Activated CD4-positive, alpha-beta T cell treated with anti-CD3 and anti-CD28 coated beads, Interleukin-2, amount 10 ng/mL, durations not matched to agents 24 days and 14 days (primary cell): ENCODE measurements at places on chromosomes 12 and 14.
A peak's percentile ranks its signal among the peaks of the same experiment; 100 is the strongest.

DNA sequence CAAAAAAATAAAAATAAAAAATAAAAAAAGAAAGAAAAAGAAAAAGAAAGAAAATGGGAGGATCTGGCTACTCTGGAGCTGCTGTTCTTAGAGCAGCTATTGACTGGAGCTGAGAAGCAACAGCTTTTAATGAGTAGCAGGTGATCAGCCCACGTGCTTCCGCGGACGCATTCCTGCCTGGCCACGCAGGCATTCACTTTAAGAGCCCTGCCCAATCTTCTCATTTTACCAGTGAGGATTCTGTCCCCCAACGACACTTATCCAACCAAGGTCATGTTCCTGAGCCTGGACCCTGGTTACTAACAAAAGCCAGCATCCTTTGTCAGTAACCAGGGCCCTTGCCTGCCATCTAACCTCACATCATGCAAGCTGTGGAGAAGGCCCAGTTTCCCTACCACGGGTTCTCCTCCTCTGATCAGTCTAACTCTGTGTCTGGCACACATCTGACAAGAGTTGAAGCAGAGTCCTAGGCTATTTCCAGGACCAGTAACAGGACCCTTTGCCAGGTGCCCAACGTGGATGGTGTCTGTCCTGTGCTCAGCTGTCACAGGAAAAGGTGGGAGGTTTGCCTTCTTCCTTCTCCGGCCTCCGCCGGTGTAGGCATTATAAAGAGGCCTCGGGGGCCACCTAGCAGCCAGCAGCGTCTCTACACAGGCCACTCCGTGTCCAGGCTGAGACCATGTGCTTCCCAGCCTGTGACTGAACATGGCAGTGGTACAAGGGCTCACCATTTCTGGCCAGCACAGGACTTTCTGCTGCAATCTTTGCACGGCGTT lies 60.9 kb upstream of the GPATCH2L start:
- H3K27me3 ChIP-seq = no peaks in the 10 kb centered on the region
- no peaks in the 10 kb centered on the region for H3K4me1 ChIP-seq
- no peak overlapping the region for H3K27ac ChIP-seq
- no peak overlapping the region for H3K4me3 ChIP-seq
- DNase-seq = no peak
- H3K36me3 ChIP-seq = no peaks in the 10 kb centered on the region

DNA sequence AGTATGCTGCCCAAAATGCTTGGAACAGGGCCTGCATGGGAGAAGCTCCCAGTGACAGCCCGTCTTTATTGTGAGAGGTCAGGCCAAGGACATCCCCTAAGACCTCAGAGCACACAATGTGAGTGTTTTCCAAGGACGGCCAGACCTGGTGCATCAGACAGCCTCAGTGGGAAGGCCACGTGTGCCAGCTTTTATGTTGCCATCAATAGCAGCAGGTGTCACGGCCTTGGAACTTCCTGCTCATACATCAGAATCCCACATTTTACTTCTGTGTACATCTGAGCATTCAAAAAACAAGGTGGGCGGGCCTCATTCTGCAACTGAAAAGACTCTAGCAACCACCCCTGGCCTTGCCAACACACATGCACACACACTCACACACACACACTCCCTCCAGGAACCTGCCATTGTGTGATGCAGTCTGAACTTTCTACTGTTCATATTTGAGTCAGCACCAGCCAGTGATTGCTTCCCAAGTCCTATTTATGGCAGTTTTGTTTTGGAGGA lies 753.1 kb upstream of the TBX3 start:
- no peak overlapping the region for H3K27ac ChIP-seq
- no peaks in the 10 kb centered on the region for H3K27me3 ChIP-seq
- H3K4me1 ChIP-seq = no peaks in the 10 kb centered on the region
- H3K36me3 ChIP-seq = no peaks in the 10 kb centered on the region
- H3K4me3 ChIP-seq = no peak overlapping the region

- no peak overlapping the region for H3K27ac ChIP-seq
- peaks cover 2% of the 10 kb centered on the region for H3K4me1 ChIP-seq
- no peaks in the 10 kb centered on the region for H3K36me3 ChIP-seq
- no peak overlapping the region for H3K4me3 ChIP-seq
- DNase-seq = no peak
Measured at GRCh38 chr12:44184499-44185206, 348.8 kb downstream of the TMEM117 start.

DNA sequence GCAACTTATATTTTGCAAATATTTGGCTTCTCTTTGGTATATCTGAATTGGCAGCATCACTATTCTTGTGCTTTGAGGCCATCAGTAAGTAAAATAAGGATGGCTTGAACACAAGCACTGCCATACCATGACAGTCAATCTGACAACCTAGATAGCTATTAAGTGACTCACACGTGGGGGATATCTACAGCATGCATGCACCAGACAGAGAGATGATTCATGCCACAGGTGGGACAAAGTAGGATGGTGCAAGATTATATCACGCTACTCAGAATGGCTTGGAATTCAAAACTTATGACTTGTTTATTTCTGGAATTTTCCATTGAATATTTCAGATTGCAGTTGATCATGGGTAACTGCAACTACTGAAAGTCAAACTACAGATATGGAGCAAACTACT lies 675.6 kb upstream of the MDGA2 start:
- H3K27me3 ChIP-seq = no peaks in the 10 kb centered on the region
- DNase-seq = no peak
- H3K4me1 ChIP-seq = no peaks in the 10 kb centered on the region
- no peak overlapping the region for H3K4me3 ChIP-seq

DNA sequence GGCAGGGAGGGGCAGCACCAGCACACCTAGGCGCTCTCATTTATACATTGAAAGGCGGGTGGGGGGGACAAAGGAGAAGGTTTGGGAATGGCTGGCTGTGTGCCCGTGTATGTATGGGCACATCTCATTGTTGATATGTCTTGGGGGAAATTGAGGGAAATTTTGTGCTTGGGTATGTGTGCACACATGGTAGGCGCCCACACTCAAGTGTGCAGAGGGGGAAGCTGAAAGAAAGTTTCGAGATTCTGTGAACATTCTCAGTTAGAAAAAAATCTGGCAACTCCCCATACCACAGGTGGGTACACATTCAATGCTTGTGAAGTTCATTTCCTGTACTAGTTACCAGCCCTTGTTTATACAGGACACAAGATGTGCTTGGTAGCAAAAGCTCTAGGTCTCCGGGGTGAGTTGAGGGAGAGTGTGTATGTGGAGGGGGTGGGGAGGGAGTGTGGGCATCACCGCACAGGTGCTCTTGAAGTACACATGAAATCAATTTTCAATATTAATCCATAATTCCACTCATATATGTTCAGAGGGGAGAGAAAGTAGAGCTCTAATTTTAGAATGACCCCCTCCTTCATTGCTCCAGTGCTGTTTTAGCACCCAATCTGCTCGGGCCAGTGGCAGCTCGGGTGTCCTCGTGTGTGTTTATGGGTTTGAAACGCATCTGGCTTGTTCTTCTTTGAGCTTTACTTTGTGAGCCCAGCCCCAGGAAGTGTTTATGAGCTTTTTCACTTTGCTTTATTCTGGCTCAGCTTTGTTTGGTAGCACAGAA lies 286.0 kb downstream of the ZFP36L1 start:
- peaks cover 24% of the 10 kb centered on the region for H3K4me1 ChIP-seq
- H3K36me3 ChIP-seq = no peaks in the 10 kb centered on the region
- DNase-seq = peak; percentile 62
- H3K27me3 ChIP-seq = no peaks in the 10 kb centered on the region

DNA sequence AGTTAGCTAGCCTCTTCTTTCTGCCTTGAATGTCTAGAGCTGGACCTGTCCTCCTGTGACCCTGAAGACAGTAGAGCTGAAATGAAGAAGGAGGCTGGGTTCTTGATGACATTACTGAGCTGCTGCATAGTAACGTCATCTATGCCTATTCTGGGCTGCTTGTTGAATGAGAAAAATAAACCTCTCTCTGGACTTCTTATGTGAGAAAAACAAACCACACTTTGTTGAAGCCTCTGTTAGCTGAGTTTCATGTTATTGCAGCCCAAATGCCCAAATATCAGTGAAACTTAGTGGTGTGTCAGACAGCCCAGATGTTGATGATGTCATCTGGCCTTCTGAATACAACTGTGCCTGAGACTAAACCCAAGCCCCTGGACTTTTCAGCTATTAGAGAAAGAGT lies 67.0 kb upstream of the MAX start:
- peak overlapping the region; percentile 78 for H3K27ac ChIP-seq
- no peaks in the 10 kb centered on the region for H3K36me3 ChIP-seq

GRCh38 chr12:122963941-122964265 lies 2.4 kb downstream of the ABCB9 start:
- DNase-seq = no peak
- H3K27ac ChIP-seq = no peak overlapping the region
- H3K36me3 ChIP-seq = no peaks in the 10 kb centered on the region
- no peaks in the 10 kb centered on the region for H3K27me3 ChIP-seq

DNA sequence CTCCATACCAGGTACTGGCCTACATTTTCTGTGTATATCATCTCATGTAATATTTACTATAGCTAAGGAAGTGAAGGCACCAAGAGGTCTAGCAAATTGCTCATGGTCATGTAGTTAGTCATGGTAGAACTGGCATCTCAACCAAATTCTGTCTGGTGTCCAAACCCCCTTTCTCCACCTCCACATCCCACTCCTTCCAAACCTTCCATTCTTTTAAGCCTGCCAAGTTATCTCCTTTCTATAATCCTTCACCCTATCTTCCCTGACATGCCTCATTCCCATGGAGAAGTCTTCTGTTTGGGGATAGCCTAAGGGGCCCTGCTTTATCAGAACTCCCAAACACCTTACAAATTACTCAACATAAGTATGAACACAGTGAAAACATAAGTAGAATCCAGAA lies 196.2 kb upstream of the HMGA2 start:
- no peak overlapping the region for H3K4me3 ChIP-seq
- no peaks in the 10 kb centered on the region for H3K4me1 ChIP-seq
- no peak for DNase-seq
- H3K27me3 ChIP-seq = no peaks in the 10 kb centered on the region
- no peak overlapping the region for H3K27ac ChIP-seq

DNA sequence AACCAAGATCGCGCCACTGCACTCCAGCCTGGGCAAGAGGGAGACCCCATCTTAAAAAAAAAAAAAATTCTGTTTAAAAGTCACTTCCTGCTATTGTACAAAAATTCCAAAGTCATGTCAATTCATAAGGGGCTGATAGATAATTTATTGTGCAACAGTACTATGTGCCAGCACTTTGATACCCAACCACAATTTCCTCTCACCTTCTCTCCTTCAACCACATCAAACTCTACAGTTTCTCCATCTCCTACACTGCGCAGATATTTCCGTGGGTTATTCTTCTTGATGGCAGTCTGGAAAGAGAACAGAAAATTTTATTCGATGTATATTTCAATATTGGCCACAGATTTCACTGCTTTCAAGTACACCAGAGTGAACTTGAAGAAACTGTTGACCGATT lies 7.6 kb downstream of the YBX3 start:
- H3K4me1 ChIP-seq = peaks cover 28% of the 10 kb centered on the region
- no peak overlapping the region for H3K27ac ChIP-seq

DNA sequence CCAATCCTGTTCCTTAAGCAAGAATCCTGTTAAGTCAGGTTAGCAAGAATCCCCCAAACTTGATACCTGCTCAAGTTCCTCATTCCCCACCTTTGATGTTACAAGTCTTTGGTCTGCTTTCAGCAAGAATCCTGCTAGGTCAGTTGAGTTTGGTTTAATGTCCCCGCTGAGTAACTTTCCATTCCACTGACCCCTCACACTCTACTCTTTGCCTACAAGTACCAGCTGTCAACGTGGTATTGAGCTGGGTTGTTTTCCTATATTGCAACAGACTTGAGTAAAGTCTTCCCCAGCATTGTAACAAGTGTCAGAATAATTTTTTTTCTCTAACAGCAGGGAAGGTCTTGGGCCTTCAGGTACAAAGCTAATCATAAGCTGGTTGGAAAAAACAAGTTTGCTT lies 6.3 kb downstream of the PPM1H start:
- no peak overlapping the region for H3K4me3 ChIP-seq
- H3K4me1 ChIP-seq = peaks cover 4% of the 10 kb centered on the region
- peaks cover 25% of the 10 kb centered on the region for H3K27me3 ChIP-seq
- no peak overlapping the region for H3K27ac ChIP-seq
- DNase-seq = no peak

DNA sequence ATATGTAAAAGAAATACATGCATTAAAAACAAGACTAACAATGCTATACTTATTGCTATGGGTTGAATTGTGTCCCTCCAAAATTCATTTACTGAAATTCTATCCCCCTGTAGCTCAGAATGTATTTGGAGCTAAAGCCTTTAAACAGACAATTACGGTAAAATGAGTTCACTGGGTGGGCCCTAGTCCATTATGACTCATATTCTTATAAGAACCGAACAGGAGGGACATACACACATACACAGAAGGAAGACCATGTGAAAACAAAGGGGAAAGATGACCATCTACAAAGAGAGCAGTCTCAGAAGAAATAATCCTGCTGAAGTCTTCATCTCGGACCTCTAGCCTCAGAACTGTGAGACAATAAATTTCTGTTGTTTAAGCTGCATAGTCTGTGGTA lies 77.1 kb upstream of the ANKS1B start:
- peak overlapping the region; percentile 4 for H3K27ac ChIP-seq
- H3K36me3 ChIP-seq = peaks cover 61% of the 10 kb centered on the region
- H3K4me3 ChIP-seq = no peak overlapping the region
- H3K27me3 ChIP-seq = no peaks in the 10 kb centered on the region

DNA sequence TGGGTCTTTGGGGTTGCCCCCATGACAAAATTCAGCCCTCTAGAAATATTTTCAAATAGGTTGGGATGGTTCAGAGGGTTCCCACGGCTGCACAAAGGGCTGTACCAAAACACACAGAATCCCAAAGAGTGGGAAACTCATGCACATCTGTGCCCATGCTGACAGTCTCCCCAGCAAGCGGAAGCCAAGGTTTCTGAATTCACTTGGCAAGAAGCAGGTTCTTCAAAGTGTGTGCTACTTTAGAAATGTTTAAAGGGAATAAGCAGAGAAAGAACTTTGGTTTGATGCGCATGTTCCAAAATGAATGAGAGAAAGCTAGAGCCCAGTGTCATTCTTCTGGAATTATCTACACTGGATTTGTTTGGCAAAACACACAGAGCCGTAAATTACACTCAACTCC lies 46.7 kb downstream of the FOXN3 start:
- DNase-seq = no peak
- peaks cover 27% of the 10 kb centered on the region for H3K36me3 ChIP-seq
- H3K4me3 ChIP-seq = no peak overlapping the region
- no peaks in the 10 kb centered on the region for H3K27me3 ChIP-seq

DNA sequence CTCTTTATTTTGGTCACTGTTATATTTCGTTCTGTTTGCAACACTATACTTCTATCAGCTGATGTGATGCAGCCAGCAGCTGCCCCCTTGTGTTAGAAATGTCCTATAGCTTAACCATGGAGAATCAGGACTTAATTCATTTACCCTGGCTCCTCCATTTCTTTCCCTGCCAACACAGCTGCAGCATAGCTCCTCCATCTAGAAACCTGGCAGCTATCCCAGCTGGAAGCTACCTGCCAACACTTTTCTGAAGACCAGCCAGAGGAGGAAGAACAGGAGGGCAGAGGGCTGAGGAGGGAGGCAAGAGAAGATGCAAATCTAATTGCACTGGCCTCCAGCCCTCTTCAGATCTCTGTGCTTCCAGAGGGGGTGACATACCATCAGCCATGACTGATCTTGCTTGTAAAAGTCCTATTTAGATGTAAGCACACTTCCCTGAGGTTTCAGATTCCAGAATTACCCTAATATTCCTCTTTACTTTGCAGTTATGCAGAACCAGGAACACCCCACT lies 156.8 kb upstream of the TMEM260 start:
- peaks cover 4% of the 10 kb centered on the region for H3K4me1 ChIP-seq
- H3K36me3 ChIP-seq = no peaks in the 10 kb centered on the region
- peaks cover 6% of the 10 kb centered on the region for H3K27me3 ChIP-seq
- H3K4me3 ChIP-seq = no peak overlapping the region
- no peak overlapping the region for H3K27ac ChIP-seq
